PC-3 (cell line): ENCODE measurements at places on chromosomes 2 and 18. TPM values are rescaled to one million over a fixed set of nuclear protein-coding genes. Genes with fewer than 3 reads are reported as not detected.

DNA sequence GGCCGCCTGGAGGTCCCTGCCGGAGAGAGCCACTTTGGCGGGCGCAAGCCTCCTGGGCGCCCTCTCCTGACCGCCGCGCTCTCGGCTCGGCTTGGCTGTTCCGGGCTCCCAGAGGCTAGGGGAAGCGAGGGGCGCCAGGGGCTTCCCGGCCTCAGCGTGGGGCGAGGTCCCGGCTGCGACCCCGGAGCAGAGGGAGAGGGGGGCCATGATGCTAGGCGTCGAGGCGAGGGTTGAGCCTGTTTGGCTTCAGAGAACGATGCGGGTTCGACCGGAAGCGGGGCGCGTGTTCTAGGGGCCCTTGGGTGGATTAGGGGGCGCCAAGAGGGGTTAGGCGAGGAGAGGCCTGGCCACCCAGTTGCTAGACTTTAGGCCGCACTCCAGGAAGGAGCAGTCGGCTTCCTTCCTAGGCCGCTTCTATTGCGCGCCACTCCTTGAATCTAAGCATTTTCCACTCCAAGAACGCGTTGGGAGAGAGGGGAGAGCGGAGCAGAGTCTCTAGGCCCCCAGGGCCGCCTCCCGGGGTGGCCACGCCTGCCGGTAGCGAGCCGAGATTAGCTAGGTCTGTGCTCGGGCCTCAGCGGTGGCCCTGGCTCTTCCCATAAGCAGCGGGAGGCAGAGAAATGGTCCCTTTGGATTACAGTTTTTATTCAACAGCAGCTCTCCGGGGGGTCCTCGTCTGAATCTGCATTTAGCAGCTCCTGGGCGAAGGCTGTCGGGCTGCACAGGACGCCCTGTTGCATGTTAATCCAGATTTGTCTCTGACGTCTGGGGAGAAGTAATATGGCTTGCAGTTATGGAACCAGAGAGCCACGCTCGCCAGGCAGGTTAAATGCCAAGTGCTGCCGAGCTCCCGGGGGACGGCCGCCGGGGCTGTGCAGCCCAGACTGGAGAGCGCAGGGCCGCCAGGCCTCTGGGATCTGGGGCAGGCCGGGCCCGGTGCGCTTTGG, 11.3 kb downstream of the MEIS1 start:
- no peak for DNase-seq

- DNase-seq: no peak
Measured at GRCh38 chr18:50279752-50280151, 1.6 kb downstream of the MBD1 start.

GRCh38 chr2:223868005-223868404, 30.6 kb upstream of the AP1S3 start:
- DNase-seq: no peak

DNA sequence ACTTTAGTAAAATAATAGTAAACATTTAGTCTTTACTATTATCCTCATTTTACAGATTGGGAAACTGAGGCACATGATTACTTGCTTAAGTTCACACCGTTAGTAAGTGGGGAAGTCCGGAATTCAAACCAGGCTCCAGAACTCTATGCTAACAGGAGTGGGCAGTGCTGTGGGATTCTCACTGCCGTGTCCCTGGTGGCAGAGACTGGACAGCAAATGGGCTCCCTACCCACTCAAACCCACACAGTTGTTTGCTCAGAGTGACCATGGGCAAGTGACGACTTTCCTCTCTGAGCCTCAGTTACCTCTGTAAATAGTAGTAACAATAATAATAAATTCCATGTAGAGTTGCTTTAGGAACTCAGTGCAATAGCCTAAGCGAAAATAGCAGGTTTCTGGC, 24.0 kb downstream of the MAIP1 start:
- no peak for DNase-seq

GRCh38 chr18:5884375-5884774, 10.9 kb downstream of the TMEM200C start:
- no peak for DNase-seq

DNA sequence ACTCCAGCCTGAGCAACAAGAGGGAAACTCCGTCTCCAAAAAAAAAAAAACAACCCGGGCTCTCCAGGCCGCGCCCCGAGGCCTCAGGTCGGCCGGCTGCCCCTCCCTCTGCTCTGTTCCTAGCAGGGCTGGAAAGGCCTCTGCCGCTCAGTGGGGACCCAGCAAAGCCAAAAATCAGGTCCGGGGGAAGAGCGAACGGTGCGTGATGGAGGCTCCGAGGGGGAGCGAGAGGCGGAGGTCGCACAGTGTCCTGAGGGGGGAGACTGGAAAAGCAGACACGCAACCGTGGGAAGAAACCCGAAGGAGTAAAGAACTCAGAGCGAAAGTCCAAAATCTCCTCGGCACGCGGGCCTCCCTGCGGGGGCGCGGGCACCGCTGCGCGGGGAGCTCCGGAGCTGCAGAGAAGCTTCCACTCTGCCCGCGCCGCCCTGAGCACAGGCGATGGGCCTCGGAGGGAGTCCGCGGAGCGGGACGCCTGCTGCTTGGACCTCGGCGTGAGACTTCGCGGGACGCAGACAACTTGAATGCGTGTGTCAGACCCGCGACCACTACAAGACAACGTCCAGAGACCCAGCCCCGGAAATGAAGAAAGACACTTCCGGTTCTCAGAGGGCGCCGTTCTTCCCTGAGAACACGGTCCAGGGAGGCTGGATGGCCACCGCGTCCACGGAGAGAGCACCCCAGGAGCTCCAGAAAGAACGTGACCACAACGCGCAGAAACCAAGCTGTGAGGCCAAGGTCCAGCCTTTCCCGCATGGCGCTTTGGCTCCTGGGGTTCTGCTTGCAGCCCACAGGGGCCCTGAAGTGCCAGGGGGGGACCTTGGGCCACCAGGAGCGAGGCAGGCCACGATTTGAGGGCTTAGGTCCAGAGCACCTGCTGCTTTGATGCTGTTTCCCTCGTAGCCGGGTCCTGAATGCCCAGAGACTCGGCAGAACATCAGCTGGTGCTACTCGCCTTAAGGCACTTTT, 219.8 kb downstream of the DPP10 start:
- DNase-seq: no peak

- DNase-seq: peak; percentile 75
Measured at GRCh38 chr18:74342416-74343043, 26.9 kb downstream of the C18orf63 start.

AGXT gene
- not detected in 2 replicates for total RNA-seq

- DNase-seq: no peak
Measured at GRCh38 chr2:143617803-143618415, 488.7 kb downstream of the ARHGAP15 start.
